Activated T-helper 2 cell treated with anti-CD3 and anti-CD28 coated beads, Interferon-gamma antibody, Interleukin-2, Interleukin-4, amounts not matched to agents 10 μg/mL and 5 μg/mL and 100 μg/mL, durations not matched to agents 14 hours and 24 hours and 36 hours (primary cell): ENCODE measurements at places on chromosomes 6 and 20.

DNA sequence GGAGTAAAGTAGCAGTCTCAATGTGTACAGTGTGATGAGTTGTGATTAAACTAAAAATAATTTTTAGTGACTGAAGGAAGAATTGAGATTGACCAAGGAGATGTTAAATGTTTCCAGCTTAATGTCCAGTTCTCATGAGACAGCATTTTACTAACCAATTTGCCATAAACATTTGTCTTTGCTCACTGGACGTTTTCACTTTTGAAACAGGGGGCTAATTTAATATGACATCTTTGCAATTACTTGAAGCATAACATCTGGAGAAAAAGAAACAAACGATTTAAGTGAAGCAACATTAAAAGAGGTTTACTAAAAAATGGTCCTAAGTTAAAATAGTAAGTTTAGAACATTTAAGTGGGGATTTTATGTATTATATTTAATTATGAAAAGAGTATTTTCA is 443.8 kb downstream of the BCKDHB start:
- H3K4me3 ChIP-seq: no peak overlapping the region
- no peak for DNase-seq
- no peaks in the 10 kb centered on the region for H3K27me3 ChIP-seq
- H3K4me1 ChIP-seq: peaks cover 6% of the 10 kb centered on the region
- H3K36me3 ChIP-seq: no peaks in the 10 kb centered on the region

DNA sequence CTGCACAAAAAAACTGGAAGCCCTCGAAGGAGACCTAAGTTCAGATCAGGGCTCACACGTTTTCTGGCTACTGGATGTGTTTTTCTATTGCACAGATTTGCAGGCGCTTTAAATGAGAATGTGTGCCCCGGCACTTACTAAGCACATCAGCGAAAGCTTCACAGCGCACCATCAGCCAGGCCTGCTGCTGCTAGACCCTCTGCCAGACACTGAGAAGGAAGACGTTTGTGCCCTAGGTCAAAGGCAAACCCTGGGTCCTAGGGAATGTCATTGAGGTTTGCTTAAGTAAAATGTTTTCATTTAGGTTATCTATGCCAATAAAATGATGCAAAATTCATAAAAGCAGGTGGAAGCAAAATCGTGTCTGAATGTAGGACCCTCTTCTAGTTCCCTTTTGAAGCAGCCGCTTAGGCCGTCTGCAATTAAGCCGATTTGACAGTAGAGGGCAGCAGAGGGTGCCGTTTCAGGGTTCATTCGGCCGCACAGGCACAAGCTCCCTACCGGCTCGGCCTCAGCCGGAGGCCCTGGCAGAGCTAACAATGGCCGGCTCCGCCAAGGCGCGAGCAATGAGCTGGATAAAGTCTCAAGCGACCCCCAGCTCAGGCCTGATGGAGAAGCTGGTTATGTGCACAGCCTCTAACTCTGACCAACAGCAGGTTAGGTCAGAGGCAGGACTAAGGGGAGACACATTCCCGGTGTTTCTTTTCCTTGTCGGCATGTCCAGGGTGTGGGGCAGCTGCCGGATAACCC is 107.2 kb upstream of the FOXA2 start:
- no peaks in the 10 kb centered on the region for H3K27me3 ChIP-seq
- H3K36me3 ChIP-seq: no peaks in the 10 kb centered on the region
- no peak overlapping the region for H3K4me3 ChIP-seq
- H3K4me1 ChIP-seq: no peaks in the 10 kb centered on the region

GRCh38 chr20:7196481-7196880 is 429.0 kb downstream of the BMP2 start:
- H3K27me3 ChIP-seq: no peaks in the 10 kb centered on the region
- H3K4me3 ChIP-seq: no peak overlapping the region
- H3K27ac ChIP-seq: no peak overlapping the region
- H3K36me3 ChIP-seq: no peaks in the 10 kb centered on the region

DNA sequence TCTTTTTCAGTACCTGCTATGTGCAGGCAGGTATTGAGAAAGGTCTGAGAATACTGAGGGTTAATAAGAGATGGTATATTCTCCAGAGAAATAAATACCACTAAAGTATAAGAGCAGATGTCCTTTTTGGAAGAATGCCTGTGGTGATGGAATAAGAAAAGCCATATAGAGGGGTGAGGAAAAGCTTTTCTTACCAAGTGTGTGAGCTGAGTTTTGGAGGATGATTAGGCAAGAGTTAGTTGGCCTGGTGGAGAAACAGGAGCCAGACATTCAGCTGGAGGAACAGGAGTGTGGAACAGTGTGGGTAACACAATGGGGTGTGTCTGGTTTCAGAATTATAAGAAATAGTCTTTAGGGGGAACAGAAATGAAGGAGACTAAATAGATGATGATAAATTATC is 19.9 kb downstream of the ZNF451 start:
- H3K36me3 ChIP-seq: peaks cover 47% of the 10 kb centered on the region
- peaks cover 26% of the 10 kb centered on the region for H3K4me1 ChIP-seq
- no peak overlapping the region for H3K27ac ChIP-seq
- DNase-seq: no peak

GRCh38 chr6:118706702-118707101 is 55.3 kb upstream of the CEP85L start:
- H3K27me3 ChIP-seq: no peaks in the 10 kb centered on the region
- H3K36me3 ChIP-seq: peaks cover 52% of the 10 kb centered on the region
- peak overlapping the region; percentile 85 for H3K27ac ChIP-seq
- peaks cover 60% of the 10 kb centered on the region for H3K4me1 ChIP-seq

DNA sequence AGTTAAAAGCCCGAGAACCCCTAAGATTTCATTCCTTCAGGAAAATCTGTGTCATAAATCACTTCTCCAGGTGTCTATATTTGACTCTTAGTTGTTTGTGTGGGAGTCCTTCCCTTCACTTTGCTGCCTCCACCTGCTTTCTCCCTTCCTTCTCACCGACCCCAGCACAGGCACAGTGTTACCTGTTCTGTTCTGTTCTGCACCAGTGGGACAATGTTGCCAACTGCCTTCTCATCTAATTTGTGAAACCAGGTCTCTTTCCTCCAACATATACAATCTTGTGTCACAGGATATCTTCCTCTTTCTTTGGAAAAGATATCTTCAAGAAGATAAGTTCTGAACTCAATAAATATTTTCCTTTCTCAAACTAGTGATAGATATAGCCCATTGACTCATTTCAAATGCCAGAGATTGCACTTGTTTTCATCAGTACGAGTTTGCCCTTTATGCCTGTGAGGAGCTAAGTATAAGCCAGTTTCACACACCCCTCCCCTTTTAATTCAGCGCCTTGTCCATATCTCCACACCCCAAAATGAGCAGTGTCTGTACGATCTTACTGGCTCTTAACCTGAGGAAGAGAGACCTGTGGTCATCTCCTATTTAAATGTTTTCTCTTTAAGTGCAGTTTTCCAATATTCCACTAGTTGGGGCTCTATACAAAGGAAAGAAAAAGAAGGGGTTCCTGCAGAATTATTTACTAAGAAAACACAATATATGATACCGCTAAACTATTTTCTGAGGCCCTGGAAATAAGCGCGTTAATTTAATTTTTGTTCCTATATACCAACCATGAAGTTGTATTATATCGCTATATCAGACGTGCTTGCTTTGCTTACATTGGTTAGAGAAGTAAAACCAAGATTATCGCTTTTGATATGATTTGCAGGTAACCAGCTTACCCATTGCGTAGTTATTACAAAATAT is 81.6 kb upstream of the PREP start:
- peak overlapping the region; percentile 58 for H3K27ac ChIP-seq
- no peak for DNase-seq
- H3K4me1 ChIP-seq: peaks cover 58% of the 10 kb centered on the region

GRCh38 chr20:4027590-4028265 is 12.4 kb upstream of the RNF24 start:
- no peak for DNase-seq
- H3K4me3 ChIP-seq: no peak overlapping the region
- H3K36me3 ChIP-seq: no peaks in the 10 kb centered on the region
- H3K27me3 ChIP-seq: peaks cover 51% of the 10 kb centered on the region
- H3K27ac ChIP-seq: no peak overlapping the region

- no peak for DNase-seq
- peaks cover 30% of the 10 kb centered on the region for H3K27me3 ChIP-seq
- no peak overlapping the region for H3K27ac ChIP-seq
- no peaks in the 10 kb centered on the region for H3K36me3 ChIP-seq
- H3K4me3 ChIP-seq: no peak overlapping the region
Measured at GRCh38 chr6:137430954-137431353, 63.2 kb downstream of the OLIG3 start.

DNA sequence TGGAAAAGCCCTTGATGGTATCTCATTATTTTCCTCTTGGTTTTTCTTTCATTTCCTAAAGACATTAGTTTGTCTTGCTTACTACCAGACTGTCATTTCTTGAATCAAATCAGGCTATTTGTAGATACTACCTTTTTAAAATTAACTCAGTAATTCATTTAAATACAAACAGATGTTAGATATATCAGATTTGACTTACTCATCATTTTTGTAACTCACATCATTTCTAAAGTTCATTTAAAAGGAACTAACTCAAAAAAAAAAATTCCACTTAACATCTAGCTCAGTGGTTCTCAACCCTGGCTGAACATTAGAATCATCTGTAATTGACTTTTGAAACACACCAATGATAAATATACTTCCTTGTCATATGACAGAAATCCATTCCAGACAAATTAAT is 48.2 kb upstream of the TINAG start:
- H3K27me3 ChIP-seq: no peaks in the 10 kb centered on the region
- no peak overlapping the region for H3K4me3 ChIP-seq
- no peaks in the 10 kb centered on the region for H3K4me1 ChIP-seq
- no peak for DNase-seq
- no peaks in the 10 kb centered on the region for H3K36me3 ChIP-seq

DNA sequence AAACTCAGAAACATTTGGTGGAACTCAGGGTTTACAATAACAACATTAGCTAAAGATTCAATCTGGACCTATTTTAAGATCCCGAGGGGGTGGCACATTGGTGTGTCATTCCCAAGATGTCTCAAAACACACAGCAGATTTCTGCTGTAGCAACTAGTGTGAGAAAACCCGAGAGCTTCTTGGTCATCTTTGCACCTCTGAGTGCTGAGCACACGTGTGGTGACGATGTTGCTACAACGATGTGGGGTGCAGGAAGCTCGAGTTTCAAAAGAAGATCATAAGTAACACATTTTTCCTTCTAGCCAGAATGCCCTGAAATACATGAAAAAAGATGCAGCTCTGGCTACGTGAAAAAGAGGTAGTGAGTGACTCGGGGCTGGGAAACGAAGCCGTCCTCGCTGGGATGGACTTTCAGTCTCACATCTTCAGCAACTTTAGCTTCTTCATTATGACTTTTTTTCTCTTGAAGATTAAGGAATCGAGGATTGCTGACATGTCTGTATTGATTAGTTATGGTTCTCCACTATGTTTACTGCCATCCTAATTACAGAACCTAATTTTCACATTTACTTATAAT is 1.5 kb downstream of the RAMACL start:
- no peak overlapping the region for H3K27ac ChIP-seq
- no peak for DNase-seq
- H3K4me1 ChIP-seq: peaks cover 14% of the 10 kb centered on the region
- H3K4me3 ChIP-seq: no peak overlapping the region

GRCh38 chr20:39855056-39855455 is 834.0 kb downstream of the MAFB start:
- no peaks in the 10 kb centered on the region for H3K36me3 ChIP-seq
- no peaks in the 10 kb centered on the region for H3K27me3 ChIP-seq
- no peak overlapping the region for H3K27ac ChIP-seq
- no peaks in the 10 kb centered on the region for H3K4me1 ChIP-seq
- no peak overlapping the region for H3K4me3 ChIP-seq

- H3K27ac ChIP-seq: no peak overlapping the region
- DNase-seq: no peak
- H3K27me3 ChIP-seq: peaks cover 3% of the 10 kb centered on the region
- H3K36me3 ChIP-seq: no peaks in the 10 kb centered on the region
Measured at GRCh38 chr20:48153523-48153922, 368.2 kb upstream of the SULF2 start.

- no peaks in the 10 kb centered on the region for H3K36me3 ChIP-seq
- H3K4me1 ChIP-seq: no peaks in the 10 kb centered on the region
- DNase-seq: no peak
Measured at GRCh38 chr20:46740214-46740609, 30.8 kb downstream of the SLC2A10 start.

GRCh38 chr20:11229772-11230171 is 556.0 kb upstream of the JAG1 start:
- H3K36me3 ChIP-seq: no peaks in the 10 kb centered on the region
- no peak overlapping the region for H3K27ac ChIP-seq
- no peak overlapping the region for H3K4me3 ChIP-seq
- H3K27me3 ChIP-seq: no peaks in the 10 kb centered on the region

DNA sequence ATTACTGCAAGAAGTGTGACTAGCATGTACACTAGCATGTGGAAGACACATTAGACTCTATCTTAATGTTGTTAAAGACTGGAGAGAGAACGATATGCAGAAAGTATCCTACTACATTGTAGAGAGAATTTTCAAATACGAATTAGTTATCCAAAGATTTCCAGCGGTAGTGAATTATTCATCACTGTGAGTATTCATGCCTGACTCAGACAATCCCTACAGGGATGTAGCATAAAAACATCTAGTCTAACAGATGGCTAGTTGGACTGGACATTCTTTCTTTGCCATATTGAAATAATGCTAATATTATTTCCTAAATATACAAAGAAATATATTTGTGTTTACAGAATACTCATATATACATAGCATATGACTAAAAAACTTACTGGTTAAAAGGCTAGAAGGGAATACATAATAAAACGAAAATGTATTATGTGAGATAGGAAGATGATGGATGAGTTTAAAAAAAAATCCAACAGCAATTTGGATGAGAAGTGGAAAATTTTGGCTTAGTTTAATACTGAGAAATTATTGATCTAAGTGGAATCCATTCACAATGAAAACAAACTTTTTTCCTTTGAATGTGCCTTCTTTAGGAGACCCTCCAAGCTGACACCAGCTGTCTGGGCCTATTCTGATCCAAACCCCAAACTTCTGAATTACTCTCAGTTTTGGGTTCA is 580.7 kb downstream of the RFPL4B start:
- H3K4me1 ChIP-seq: no peaks in the 10 kb centered on the region
- H3K27me3 ChIP-seq: no peaks in the 10 kb centered on the region
- no peak overlapping the region for H3K27ac ChIP-seq

- DNase-seq: no peak
- H3K4me1 ChIP-seq: no peaks in the 10 kb centered on the region
- H3K27ac ChIP-seq: no peak overlapping the region
- no peak overlapping the region for H3K4me3 ChIP-seq
Measured at GRCh38 chr6:106927531-106928398, 46.8 kb downstream of the CD24 start.

- no peaks in the 10 kb centered on the region for H3K27me3 ChIP-seq
- H3K36me3 ChIP-seq: peaks cover 9% of the 10 kb centered on the region
- H3K4me3 ChIP-seq: peak overlapping the region; percentile 7
- H3K27ac ChIP-seq: peak overlapping the region; percentile 90
- DNase-seq: no peak
Measured at GRCh38 chr6:137811916-137812553, 55.0 kb upstream of the TNFAIP3 start.

GRCh38 chr6:147589739-147590250 is 81.3 kb downstream of the SAMD5 start:
- H3K27ac ChIP-seq: no peak overlapping the region
- no peak for DNase-seq
- H3K27me3 ChIP-seq: no peaks in the 10 kb centered on the region
- no peaks in the 10 kb centered on the region for H3K36me3 ChIP-seq
- H3K4me3 ChIP-seq: no peak overlapping the region
- no peaks in the 10 kb centered on the region for H3K4me1 ChIP-seq
